ENCODE measurements at places on chromosomes 2 and 18.

- H3K4me3 ChIP-seq, result no peak overlapping the region
- no peaks in the 10 kb centered on the region for H3K36me3 ChIP-seq
- no peak overlapping the region for H3K27ac ChIP-seq
- no peaks in the 10 kb centered on the region for H3K4me1 ChIP-seq
- H3K27me3 ChIP-seq, result no peaks in the 10 kb centered on the region
- no peak for DNase-seq
Measured at GRCh38 chr2:236816197-236817170, 246.9 kb downstream of the ACKR3 start.

- no peak overlapping the region for H3K27ac ChIP-seq
- no peaks in the 10 kb centered on the region for H3K27me3 ChIP-seq
- H3K4me1 ChIP-seq, result no peaks in the 10 kb centered on the region
- H3K36me3 ChIP-seq, result no peaks in the 10 kb centered on the region
- DNase-seq, result no peak
Measured at GRCh38 chr18:32383050-32383819, 87.4 kb downstream of the GAREM1 start.

DNA sequence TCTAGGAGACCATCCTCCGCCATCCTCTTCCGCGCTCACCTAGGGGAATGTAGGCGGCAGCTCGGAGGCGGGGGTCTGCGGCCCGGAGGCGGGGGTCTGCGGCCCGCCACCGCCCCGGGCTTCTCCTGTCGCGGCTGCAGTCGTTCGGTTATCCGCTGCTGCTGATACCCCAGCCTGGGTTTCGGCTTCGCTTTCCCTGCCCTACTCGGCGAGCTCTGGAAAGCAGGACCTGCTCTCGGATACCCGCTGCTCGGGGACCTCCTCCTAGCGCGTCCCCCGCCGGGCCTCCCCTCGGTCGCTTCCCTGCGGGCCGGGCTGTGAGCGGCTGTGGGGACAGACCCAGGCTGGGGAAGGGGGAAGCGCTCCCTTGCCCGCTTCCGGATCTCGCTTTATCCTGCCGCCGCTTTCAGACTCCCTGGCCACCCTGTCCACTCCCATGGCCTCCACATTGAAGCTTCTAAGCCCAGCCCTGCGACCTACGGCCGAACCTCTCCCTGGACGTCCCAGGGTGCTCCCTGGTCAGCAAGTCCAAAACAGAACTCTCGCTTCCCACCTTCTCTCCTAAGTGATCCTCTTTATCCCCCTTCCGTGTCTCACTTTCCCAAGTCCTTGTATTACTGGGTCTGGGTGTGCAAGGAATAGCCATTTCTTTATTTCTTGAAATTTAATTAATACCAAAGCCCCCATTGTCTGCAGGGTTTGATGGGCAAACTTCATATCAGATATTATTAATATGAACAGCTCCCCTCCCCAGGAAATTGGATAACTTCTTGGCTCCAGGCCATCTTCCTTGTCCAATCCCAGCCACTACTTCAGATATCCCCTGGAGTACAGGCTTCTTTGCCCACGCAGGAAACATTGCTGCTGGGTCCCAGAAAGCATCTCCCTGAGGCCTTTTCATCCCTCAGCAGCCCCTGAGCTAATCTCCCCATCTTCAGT is 769 bp downstream of the FKBP1B start:
- peak overlapping the region; percentile 85 for H3K4me3 ChIP-seq
- H3K27me3 ChIP-seq, result no peaks in the 10 kb centered on the region
- peak; percentile 76 for DNase-seq
- H3K27ac ChIP-seq, result no peak overlapping the region
- H3K36me3 ChIP-seq, result no peaks in the 10 kb centered on the region
- H3K4me1 ChIP-seq, result peaks cover 5% of the 10 kb centered on the region

DNA sequence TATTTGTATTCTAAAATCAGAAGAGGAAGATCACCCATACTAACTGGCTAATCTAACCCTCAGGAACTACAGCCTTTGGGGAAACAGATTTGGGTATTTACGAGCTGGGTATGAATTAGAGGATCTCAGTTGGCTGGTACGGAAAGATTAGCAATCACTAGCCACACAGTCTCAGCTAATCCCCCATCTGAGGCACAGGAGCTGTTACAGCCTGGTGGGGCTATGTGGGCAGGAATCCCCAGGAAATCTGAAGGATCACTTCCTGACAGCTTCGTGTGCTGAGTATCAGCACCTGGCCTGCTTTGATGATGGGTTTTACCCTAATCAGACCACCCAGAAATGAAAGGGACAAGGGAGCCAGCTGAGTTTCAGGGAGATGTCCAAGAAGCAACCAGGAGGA is 206.3 kb downstream of the AFF3 start:
- no peak overlapping the region for H3K27ac ChIP-seq
- no peaks in the 10 kb centered on the region for H3K36me3 ChIP-seq
- no peaks in the 10 kb centered on the region for H3K4me1 ChIP-seq
- H3K4me3 ChIP-seq, result no peak overlapping the region

DNA sequence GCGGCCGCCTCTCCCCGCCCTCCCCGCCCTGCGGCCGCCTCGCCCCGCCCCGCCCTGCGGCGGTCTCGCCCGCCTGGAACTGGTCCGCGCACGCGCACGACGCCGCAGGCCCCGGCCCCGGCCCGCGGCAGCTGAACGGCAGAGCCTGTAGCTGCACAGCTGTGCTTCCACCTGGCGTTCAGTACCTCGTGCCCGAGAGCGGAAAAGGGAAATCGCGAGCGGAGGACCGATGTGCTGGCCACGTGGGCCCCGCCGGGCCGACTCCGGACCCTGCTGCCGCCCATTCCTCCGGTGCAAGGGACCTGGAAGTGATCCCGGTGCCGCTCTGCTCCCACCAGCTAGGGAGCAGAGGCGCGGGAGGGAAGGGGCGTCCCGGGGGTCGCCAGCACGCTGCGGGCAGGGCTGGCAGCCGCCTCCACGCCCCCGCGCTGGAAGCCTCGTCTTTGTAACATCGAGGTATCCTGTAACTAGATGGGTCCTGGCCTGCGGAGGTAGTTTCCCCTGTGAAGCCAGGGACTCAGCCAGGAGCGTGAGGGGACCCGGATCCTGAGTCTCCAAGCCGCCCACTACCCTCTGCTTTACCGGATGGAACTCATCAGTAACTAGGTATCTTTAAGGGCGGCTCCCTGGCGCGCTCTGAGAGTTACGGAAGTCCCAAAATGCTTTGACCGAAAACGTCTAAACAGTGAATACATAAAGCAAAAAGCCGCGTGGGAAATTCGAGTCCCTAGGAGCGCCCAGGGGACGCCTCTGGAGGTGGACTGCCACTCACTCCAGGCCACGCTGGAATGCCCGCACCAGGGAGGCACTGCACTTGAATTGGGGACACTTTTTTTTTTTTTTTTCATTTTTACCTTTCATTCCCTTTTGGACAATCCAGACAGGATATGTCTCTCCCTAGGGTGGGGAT is 704 bp upstream of the ODC1 start:
- peak; percentile 88 for DNase-seq
- H3K4me1 ChIP-seq, result peaks cover 4% of the 10 kb centered on the region
- peak overlapping the region; percentile 55 for H3K27ac ChIP-seq
- peaks cover 3% of the 10 kb centered on the region for H3K27me3 ChIP-seq

DNA sequence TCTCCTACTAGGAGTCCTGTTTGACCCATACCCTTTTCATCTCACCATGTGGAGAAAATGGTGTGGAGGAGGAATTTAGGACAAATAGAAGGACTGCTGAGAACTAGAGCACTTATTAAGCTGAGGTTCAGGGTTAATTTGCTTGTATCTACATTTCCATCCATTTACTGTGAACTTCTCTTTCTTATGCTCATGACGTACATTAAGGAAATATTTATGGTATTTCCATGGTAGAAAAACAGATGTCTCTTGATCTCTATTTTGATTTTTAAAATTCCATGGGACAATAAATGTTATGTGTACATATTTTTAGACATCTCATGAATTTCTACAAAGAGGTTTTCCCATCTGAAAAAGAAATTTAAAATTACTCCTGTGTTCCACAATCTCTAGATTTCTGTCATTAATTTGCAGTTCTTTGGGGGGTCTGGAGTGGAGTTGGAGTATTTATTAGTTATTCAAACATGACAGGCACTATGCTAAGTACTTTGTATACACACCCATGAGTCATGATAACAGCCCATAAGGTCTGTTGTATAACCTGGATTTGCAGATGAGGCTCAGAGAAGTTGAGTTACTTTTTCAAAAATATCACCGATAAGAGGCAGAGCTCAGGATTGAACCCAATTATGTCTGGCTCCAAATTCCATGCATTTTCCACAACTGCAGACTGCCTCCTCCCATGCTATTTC is 112.6 kb downstream of the COPS8 start:
- peak overlapping the region; percentile 7 for H3K4me3 ChIP-seq
- H3K27ac ChIP-seq, result no peak overlapping the region
- no peaks in the 10 kb centered on the region for H3K36me3 ChIP-seq
- no peaks in the 10 kb centered on the region for H3K27me3 ChIP-seq
- peaks cover 20% of the 10 kb centered on the region for H3K4me1 ChIP-seq

DNA sequence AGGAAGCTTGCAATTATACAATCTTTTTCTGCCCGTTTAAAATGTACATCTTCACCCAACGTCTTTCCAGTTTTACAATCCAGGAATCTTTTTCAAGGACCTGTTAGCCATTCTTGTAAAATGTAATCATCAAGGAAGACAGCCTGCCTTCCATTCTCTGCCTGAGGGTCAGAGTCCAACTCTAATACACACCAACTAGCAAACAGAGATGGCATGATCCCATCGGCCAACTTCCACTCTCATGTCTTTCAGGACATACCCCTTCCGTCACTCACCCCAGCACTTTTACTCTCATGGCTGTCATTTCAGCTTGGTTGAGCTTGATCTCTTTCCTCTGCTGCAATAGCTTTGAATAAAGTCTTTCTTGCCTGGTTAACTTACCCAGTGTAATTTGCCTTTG is 172.5 kb upstream of the NETO1 start:
- no peak for DNase-seq
- no peaks in the 10 kb centered on the region for H3K27me3 ChIP-seq
- no peaks in the 10 kb centered on the region for H3K36me3 ChIP-seq
- no peaks in the 10 kb centered on the region for H3K4me1 ChIP-seq
- H3K27ac ChIP-seq, result no peak overlapping the region

DNA sequence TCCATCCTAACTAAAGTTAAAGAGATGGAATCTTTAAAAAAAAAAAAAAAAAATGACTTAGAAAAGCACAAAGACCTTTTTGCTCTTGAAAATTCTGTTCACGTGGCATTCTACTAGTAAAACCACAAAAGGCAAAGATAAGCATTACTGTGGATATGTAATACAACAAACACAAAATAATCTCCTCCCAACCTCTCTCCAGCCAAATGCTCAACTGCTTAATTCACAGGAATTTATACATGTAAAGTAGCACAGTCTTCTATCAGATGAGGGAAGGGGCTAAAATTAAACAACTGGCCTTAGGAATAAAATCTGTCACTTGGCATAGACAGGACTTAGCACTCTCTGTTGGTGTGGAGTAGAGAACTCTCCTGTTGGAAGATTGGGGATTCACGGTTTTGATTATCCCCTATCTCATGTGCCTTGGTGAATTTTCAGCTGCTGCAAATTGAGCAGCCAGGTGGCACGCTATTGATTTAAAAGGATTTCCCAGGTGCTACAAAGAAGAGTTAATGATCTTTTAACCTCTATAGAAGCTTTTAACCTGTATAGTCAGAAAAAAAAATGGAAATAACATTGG is 57.4 kb downstream of the ATIC start:
- no peak overlapping the region for H3K4me3 ChIP-seq
- DNase-seq, result no peak
- no peak overlapping the region for H3K27ac ChIP-seq
- H3K4me1 ChIP-seq, result no peaks in the 10 kb centered on the region
- peaks cover 44% of the 10 kb centered on the region for H3K36me3 ChIP-seq

GRCh38 chr2:6068429-6068828 is 376.2 kb downstream of the SOX11 start:
- H3K27me3 ChIP-seq, result no peaks in the 10 kb centered on the region
- H3K27ac ChIP-seq, result no peak overlapping the region
- H3K4me3 ChIP-seq, result no peak overlapping the region
- DNase-seq, result no peak
- peaks cover 18% of the 10 kb centered on the region for H3K4me1 ChIP-seq

GRCh38 chr2:181131584-181131983 is 151.2 kb downstream of the UBE2E3 start:
- no peaks in the 10 kb centered on the region for H3K4me1 ChIP-seq
- no peak for DNase-seq
- H3K27ac ChIP-seq, result no peak overlapping the region
- no peak overlapping the region for H3K4me3 ChIP-seq
- no peaks in the 10 kb centered on the region for H3K36me3 ChIP-seq

DNA sequence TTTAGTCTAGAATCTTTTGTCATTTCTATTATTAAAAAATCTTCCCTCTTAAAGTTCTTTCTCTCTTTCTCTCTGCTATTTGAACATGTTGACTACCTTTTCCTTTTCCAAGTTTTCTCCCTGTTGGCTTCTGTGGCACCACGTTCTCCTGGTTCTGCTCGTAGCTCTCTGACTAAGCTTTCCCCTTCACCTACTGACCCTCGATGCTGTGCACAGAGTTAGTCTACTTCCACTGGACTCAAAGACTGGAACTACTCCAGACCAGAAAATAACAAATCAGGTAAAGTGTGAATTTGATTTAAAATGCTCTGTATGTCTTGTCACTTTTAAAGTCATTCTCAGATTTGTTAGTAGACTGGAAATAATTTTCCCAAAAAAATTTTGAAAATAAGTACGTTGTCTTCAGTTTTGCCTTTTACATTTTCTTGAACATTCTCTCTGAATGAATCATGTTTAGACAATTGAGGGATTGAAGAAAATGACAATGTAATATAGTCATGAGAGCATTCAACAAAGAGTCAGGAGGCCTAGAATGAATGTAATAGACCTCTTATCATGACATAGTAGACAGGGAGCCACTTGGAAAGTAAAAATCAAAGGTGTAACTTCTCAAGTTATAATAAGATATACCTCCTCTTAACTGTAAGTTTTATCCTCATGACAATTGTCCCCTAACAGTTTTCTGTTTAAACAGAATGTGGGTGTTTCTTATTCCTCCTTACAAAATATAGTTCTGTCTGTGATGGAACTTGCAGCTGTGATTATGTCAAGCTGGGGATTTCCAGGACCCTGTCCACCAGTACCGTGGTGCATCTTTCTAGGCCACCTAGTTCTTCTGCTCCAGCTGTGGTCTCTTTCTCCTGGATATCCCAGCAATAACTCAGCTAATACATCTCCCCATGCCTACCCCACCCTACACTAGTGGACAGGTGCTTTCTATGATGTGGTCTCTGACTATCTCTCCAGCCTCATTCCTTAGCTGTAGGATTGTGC is 25.5 kb downstream of the ITPRID2 start:
- no peaks in the 10 kb centered on the region for H3K4me1 ChIP-seq
- peaks cover 16% of the 10 kb centered on the region for H3K36me3 ChIP-seq
- H3K4me3 ChIP-seq, result no peak overlapping the region
- no peaks in the 10 kb centered on the region for H3K27me3 ChIP-seq
- H3K27ac ChIP-seq, result no peak overlapping the region
- DNase-seq, result no peak

DNA sequence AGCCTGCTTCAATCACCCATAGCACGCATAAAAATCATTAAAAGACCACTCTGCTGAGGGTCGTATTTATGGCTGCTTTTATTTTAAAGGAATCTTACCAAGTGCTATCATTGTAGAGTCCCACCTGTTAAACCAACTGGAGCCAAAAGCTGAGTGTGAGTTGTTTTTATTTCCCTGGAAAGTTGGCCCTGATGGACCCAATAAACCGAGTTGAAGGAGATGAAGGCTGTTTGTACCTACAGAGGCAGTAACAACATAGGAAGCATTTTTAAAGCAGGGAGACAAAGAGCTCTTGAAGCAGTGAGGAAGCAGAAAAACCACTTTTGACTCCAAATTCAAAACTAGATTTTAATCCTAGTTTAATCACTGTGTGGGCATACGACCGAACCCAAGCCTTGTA is 6.4 kb downstream of the MBOAT2 start:
- H3K36me3 ChIP-seq, result no peaks in the 10 kb centered on the region
- no peak for DNase-seq
- H3K27me3 ChIP-seq, result no peaks in the 10 kb centered on the region
- H3K27ac ChIP-seq, result no peak overlapping the region
- H3K4me3 ChIP-seq, result no peak overlapping the region

Measured in H1 (cell line).